ENCODE measurements at places on chromosomes 1 and 21. TPM values are rescaled to one million over a fixed set of nuclear protein-coding genes. Genes with fewer than 3 reads are reported as not detected.

GRCh38 chr1:79364896-79365295 is 358.4 kb upstream of the ADGRL4 start:
- no peak for DNase-seq
- H3K4me1 ChIP-seq: no peaks in the 10 kb centered on the region
- no peak overlapping the region for H3K27ac ChIP-seq
- H3K36me3 ChIP-seq: no peaks in the 10 kb centered on the region

Gene OR2AK2
- total RNA-seq: not detected

GRCh38 chr1:246179401-246179800 is 327.7 kb downstream of the SMYD3 start:
- no peak for DNase-seq
- H3K4me3 ChIP-seq: no peak overlapping the region
- no peaks in the 10 kb centered on the region for H3K36me3 ChIP-seq
- peaks cover 9% of the 10 kb centered on the region for H3K4me1 ChIP-seq

DNA sequence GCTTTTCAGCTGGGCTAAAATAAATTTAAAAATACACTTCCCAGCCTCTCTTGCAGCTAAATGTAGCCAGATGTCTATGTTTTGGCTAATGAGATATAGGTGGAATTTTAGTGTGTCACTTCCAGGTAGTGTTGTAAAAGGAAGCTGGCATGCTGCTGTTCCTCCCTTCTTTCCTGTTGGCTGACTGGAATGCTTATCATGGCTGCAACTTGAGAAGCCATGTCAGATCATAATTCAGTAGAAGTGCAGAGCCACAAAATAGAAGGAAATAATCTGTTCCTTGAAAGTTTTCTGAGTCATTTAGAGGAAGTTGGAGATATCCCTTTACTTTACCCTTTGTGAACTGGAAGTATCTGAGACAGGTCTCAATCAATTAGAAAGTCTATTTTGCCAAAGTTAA is 10.9 kb upstream of the RBM15 start:
- no peak for DNase-seq
- H3K4me1 ChIP-seq: no peaks in the 10 kb centered on the region
- peaks cover 3% of the 10 kb centered on the region for H3K27me3 ChIP-seq
- no peak overlapping the region for H3K4me3 ChIP-seq

GRCh38 chr1:14561014-14561693 is 37.3 kb upstream of the KAZN start:
- no peaks in the 10 kb centered on the region for H3K36me3 ChIP-seq
- H3K27ac ChIP-seq: no peak overlapping the region
- no peaks in the 10 kb centered on the region for H3K4me1 ChIP-seq
- no peak for DNase-seq
- H3K4me3 ChIP-seq: no peak overlapping the region

GRCh38 chr21:16285605-16286126 is 555.9 kb downstream of the USP25 start:
- H3K36me3 ChIP-seq: no peaks in the 10 kb centered on the region
- H3K4me3 ChIP-seq: no peak overlapping the region
- H3K4me1 ChIP-seq: no peaks in the 10 kb centered on the region
- no peak overlapping the region for H3K27ac ChIP-seq
- no peaks in the 10 kb centered on the region for H3K27me3 ChIP-seq
- DNase-seq: no peak

GRCh38 chr1:47924270-47925048 is 72.7 kb downstream of the TRABD2B start:
- H3K27me3 ChIP-seq: peaks cover 23% of the 10 kb centered on the region
- H3K4me1 ChIP-seq: no peaks in the 10 kb centered on the region
- H3K36me3 ChIP-seq: no peaks in the 10 kb centered on the region
- DNase-seq: no peak
- H3K4me3 ChIP-seq: no peak overlapping the region

Gene FMN2
- total RNA-seq: not detected

Gene IGFN1
- not detected for total RNA-seq

Gene MANEAL
- total RNA-seq: 2.5 TPM

DNA sequence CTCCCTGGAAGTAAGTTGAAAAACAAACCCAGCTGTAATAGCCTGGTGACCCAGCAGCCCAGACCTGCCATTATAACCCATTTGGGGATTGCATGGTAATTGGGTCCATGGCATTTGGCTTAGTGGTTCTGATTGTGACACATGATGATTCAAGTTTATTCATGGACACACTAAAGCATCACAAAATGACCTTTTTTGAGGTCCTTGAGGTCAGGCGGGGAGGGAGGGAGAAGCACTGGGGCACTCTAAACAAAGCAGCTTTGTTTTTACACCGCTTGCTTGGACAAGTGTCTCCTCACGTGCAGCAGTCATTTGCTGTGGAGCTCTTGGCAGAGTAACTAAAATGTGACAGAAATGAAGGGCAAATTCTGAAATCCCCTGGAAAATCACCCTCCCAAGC is 241.0 kb upstream of the SGIP1 start:
- H3K4me1 ChIP-seq: peaks cover 30% of the 10 kb centered on the region
- no peak overlapping the region for H3K27ac ChIP-seq
- no peak overlapping the region for H3K4me3 ChIP-seq

Data from activated CD8-positive, alpha-beta T cell treated with anti-CD3 and anti-CD28 coated beads, Interleukin-2, amount 10 ng/mL, durations not matched to agents 7 days and 5 days (primary cell).